ENCODE measurements at places on chromosomes 7 and 10.

DNA sequence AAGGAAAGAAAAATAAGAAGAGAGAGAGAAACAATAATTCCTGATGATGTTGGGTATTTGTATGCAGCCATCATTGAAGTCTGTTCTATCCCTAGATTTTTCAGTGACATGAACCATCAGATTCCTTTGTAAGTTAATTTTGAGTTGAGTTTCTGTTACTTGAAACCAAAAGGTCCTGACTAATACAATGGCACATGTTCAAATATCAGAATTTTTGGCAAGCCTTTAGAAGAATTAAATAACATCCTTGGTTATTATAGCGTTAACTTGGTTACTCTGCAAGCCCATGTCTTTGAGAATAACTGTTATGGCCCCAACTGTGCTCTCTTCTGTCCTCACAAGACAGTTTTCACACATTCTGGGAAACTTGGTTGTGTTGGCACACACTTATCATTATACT lies 66.5 kb downstream of the SYPL1 start:
- no peak for DNase-seq

DNA sequence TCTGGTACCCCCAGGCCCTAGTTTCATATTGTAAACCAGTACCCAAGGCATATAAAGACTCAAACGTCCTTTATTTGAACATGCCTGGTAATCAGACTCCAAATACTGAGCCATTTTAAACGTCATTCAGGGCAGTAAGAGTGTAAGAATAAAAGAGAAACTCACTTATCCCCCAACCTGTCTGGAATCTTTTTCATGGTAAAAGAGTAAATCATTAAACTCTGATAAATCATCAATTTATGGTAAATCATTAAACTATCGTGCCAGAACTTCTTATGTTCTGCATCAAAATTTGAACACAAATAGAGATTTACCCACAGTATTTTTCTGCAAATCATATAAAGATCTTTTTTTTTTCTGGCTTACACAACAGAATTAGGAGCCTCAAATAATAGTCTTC lies 734.3 kb upstream of the POT1 start:
- no peak for DNase-seq

- no peak for DNase-seq
Measured at GRCh38 chr10:116772909-116773705, 30.7 kb upstream of the HSPA12A start.

- DNase-seq: no peak
Measured at GRCh38 chr10:125235093-125236069, 75.0 kb upstream of the CTBP2 start.

GRCh38 chr10:77865580-77866324 lies 60.8 kb downstream of the DLG5 start:
- DNase-seq: no peak

DNA sequence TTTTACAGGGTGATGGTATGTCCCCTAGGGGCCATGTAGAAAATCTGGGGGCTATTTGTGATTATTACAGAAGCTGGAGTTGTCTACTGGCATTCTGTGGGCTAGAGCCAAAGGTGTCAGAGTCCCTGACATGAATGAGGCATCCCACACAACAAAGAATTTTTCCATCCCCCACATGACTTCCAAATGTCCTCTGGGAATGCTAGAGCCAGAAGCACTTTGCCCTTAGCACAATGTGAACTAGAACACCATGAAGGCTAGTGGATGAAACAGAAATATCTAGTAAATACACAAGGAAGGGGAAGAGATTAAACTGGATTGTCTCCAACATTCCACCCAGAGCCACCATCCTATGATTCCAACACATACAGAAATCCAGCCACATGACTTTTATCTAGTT lies 46.9 kb downstream of the FAM13C start:
- no peak for DNase-seq

DNA sequence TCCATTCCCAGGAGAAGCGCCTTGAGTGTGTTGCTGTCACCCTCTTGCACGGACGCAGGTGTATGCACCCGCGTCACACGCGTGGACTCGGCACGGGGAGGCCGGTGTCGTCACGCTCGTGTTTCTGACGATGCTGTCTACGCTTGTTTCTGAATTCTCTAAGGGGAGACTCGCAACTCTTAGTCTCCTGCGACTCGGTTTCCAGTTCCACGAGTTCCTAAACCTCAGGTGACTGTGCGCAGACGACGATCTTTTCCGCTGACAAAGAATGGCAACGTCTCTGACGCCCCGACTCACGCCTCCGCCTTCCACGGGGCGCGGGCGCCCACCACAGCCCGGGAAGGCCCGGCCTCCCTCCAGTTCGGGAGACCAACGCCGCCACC lies 579 bp downstream of the IDI1 start:
- no peak for DNase-seq

DNA sequence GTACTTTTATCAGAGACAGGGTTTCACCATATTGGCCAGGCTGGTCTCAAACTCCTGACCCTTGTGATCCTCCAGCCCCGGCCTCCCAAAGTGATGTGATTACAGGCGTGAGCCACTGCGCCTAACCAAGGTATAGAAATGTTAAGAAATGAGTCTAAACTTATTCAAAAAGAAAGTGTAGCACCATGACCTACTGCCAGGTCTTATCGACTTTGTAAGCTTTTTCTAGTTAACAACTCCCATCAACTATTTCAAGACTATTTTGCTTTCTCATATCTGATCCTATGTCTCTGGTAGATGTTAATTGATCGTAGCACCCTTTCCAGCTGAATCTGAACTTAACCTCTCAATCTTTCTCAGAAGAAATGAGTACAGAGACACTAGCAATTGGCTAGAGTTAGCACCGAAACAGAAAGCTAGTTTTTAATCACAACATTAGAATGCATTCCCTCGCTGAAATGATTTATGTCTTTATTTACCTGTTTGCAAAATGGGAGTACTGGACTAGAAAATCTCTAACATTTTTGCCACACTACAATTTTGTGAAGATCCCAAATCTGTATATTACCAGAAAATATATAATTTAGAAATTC lies 114.0 kb upstream of the HGF start:
- DNase-seq: no peak

DNA sequence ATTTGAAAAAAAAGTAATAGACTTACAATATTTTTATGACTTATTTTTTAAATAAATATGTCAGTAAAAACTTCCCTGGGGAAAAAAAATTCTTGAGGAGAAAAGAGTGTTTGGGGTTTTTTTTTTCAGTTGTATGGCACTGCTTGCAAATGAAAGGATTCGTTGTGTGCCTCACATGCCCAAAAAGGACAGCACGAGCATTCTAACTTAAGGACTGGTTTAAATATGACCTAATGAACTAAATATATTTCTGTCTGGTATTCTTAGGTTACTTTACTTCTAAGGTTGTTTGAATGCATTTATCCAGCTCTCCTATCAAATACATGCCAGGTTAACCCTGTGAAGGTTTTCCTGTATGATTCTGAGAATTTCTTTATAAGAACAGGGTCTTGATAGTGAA lies 988 bp upstream of the CD36 start:
- no peak for DNase-seq

DNA sequence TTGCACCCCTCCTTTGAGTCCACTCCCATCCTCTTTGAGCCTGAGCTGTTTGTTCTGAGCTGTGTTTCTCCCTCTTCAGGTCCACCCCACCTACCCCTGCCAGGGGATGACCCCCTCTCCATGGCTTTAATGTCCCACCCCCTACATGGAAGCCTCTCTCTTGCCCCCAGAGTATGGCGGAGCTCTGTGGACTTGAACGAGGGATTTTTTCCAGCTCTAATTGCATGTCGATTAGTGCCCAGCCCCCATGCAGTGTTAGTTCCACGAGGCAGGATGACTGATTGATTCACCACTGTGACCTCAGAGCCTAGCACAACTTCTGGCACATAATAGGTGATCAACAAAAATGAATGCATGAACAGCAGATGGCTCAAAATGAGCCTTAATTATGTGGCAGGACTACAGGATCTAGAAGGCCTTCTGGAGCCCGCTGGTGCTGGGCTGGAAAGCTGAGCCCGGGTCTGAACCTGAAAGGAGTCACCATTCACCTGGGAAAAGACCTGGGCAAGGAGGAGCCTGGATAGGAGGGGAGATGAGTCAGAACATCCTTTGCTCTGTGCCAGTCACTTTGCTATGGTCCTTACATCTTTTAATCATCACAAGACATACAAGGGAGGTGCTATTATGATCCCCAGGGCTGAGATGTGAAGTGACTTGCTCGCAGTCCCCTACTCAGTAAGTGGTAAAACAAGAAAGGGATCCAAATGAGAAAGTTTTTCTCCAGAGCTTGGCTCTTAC lies 17.1 kb upstream of the SLC18A2 start:
- no peak for DNase-seq

DNA sequence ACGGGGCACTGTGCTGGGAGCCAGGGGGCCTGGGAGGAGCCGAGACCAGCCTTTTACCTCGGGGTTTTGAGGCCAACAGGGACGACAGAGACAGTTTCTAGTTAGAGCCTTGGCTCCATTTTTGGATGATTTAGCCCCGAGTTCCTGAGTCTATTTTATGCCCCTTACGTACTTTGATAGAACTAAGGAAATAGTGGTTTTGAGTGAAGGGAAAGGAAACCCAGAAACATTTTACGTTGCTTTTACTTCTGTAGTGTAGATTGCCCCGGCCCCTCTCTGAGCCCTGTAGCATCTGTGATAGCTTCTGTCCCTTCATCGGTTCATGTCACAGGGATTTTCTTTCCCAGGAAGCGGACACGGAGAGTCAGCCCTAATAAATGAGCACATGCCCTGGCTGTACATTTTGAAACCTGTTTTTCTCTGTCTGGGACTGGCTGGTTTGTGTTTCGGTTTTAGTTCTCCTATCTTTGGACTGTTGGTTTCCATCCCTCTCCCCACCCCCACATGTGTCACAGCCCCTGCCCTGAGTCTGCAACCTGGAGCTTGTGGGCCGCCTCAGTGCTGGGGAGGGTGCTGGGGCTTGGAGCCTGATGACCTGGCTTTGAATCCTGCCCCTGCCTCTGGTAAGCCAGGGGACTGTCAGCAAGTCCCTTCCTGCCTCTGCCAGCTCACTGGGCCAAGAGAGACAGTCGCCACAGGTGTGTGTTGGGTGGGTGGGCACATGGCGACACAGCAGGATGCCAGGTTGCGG lies 6.9 kb upstream of the ORAI2 start:
- DNase-seq: peak; percentile 44

Measured in SIG-M5 (cell line).